Naive thymus-derived CD4-positive, alpha-beta T cell (primary cell): ENCODE measurements at places on chromosomes 6 and 20.

DNA sequence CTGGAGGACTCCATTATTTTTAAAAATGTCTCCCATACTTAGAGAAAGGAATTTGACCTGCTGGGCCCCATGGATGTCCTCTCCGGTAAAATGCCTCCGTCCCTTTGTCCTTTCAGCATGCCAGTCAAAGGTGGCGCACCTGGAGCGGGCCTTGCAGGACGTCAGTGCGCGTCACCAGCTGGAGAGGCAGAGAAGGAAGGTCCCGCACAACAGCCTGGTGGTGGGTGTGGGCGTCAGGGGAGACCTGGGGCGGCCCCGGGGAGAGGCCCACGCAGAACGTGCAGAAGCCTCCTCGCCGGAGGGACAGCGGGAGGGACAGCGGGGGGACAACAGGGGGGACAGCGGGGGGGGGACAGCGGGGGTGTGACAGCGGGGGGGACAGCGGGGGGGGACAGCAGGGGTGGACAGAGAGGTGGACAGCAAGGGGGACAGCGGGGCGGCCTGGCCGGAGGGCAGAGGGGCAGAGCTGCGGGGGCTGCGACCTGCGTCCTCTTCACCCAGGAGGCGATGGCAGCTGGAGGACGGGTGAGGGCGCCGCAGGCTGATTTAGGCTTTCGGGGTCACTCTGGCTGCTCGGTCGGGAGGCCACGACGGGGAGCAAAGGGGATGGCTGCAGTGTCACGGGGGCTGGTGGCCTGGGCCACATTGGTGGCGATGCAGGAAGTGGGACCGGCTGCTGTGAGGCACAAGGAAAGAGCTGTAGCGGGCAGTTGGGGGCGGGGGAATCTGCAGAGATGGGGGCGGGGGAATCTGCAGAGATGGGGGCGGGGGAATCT lies 859 bp upstream of the KIF25 start:
- DNase-seq: no peak

- DNase-seq: no peak
Measured at GRCh38 chr6:134289204-134289575, 28.7 kb downstream of the SGK1 start.

DNA sequence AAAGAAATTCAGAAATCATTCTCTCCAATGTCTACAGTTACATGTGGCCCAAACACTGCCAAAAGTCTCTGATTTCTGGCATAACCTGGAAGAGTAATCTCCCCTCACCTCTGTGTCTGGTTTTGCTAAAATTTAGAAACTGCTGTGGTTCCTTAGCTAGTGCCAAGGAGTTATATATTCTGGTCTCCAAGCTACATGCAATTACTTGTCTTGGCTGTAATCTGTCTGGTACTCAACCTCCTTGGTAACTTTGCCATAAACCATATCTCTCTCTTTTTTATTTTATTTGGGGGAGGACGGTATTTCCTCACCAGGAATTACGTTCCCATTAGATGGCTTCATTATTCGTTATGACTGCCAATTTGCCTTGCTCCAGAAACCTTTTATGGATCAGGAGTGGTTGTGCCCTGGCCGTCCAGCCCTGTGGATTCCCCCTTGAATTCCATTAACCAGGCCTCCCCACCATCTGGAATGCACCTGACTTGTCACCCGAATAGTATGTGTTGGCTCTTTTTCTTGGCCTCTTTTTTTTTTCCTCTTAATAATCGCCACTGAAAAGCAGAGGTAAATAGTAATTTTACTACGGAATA lies 400.0 kb downstream of the CD83 start:
- no peak for DNase-seq

GRCh38 chr20:54028276-54029011 lies 42.0 kb downstream of the BCAS1 start:
- DNase-seq: no peak

GRCh38 chr6:154261688-154262397 lies 94.8 kb downstream of the IPCEF1 start:
- no peak for DNase-seq

DNA sequence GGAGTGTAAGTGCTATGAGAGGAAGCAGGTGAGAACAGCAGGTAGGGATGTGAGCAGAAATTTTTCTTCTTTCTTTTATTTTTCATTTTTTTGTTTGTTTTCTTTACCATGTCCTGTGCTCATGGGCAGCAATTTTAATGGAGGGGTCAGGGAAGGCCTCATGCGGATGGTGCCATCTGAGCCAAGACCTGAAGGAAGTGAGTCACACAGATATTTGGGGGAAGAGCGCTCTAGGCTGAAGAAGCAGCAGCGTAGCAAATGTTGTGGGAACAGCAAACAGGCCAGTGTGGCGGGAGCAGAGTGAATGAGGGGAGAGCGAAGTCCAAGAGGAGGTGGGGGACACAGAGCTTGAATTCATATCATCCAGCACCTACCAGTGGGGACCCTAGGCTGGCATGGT lies 12.7 kb downstream of the SPDEF start:
- no peak for DNase-seq

GRCh38 chr6:99641270-99641669 lies 34.6 kb downstream of the PRDM13 start:
- DNase-seq: no peak

DNA sequence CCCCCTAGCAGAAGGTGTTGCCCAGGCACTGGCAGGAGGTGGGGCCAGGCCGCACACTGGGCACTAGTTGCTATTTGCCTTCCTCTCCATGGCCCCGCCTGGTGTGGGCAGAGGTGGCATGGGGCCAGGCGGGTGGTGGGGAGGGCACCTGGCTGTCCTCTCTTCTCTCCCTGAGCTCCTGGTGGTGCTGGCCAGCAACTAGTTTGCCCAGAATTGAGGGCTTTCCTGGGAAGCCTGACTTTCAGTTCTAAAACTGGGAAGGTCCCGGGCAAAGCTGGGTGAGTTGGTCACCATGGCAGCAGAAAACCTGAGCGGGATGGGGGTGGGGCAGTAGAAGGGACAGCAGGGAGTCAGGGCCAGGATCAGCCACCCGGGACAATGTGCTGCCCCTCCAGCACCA lies 48.2 kb downstream of the RBM38 start:
- no peak for DNase-seq

DNA sequence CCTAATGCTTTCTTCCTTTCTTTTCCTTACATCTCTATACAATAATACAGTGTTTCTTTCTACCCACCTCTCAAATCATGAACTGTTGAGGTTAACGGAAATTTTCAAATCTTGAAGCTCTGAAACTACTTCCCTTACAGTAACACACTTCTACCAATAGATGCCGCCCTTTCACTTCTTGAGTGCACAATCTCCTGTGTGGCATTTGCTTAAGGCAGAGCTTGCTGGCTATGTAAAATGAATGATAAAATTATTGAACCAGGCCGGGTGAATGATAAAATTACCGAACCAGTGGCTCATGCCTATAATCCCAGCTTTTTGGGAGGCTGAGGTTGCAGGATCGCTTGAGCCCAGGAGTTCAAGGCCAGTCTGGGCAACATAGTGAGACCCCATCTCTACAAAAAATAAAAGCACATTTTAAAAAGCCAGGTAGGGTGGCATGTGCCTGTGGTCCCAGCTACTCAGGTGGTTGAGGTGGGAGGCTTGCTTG lies 56.8 kb downstream of the KCNS1 start:
- no peak for DNase-seq

DNA sequence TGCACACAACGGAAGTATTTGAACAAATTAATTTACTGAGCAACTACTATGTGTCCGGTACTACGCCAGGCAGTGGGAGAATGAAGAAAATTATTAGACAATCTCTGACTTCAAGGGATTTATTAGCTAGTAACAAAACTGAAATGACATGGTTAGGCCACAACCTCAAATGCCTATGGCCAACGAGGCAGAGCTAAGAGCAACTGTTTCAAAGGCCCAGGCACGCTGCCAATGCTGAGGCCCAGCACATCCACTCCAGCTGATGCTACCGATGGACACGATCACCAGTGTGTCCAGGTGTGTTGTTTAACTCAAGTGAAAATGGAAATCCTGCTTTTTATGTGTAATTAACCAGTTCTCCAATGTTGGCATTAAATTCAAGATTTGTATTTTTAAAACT lies 420.9 kb downstream of the PRKN start:
- DNase-seq: no peak

DNA sequence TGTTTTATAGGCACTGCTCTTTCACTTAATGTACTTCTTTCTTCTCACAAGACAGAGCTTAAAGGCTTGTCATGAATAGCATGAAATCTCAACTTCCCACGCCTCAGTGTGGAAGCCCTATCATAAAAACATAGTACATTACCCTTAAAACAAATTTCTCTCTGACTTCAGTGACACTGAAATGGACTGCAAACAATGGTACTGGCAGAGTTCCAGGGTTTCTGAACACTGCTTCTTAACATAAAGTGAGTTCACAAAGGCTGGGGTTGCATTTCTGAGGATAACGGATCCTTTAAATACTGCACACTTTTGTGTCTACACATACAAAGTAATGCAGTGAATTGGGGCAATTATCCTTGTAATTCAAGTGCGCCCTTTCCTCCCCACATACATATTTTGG lies 32.3 kb upstream of the PLEKHG1 start:
- DNase-seq: no peak

- no peak for DNase-seq
Measured at GRCh38 chr6:129902681-129903080, 41.6 kb upstream of the TMEM244 start.

GRCh38 chr20:2652724-2653555 lies 508 bp downstream of the NOP56 start:
- no peak for DNase-seq

- no peak for DNase-seq
Measured at GRCh38 chr6:126959765-126960164, 158.7 kb upstream of the RSPO3 start.

DNA sequence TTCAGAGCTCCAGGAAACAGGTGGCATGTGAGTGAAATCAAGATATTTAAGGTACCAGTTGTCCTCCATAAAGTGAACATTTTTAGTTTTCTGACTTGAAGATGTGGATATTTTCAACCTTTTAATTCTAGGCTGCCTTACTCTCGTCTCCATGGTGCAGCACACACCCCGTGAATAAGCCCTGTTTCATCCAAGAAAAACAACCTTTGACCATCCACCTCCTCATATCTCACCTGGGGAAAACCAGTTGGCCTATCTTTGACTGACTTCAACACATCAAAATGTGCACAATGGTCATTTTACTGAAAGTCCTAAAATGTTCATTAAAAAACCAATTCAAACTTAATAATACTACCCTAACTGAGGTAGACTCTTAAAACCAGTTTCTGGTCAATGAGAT lies 73.8 kb upstream of the CD2AP start:
- DNase-seq: no peak

GRCh38 chr20:1332749-1333300 lies 3.9 kb upstream of the SDCBP2 start:
- DNase-seq: no peak

DNA sequence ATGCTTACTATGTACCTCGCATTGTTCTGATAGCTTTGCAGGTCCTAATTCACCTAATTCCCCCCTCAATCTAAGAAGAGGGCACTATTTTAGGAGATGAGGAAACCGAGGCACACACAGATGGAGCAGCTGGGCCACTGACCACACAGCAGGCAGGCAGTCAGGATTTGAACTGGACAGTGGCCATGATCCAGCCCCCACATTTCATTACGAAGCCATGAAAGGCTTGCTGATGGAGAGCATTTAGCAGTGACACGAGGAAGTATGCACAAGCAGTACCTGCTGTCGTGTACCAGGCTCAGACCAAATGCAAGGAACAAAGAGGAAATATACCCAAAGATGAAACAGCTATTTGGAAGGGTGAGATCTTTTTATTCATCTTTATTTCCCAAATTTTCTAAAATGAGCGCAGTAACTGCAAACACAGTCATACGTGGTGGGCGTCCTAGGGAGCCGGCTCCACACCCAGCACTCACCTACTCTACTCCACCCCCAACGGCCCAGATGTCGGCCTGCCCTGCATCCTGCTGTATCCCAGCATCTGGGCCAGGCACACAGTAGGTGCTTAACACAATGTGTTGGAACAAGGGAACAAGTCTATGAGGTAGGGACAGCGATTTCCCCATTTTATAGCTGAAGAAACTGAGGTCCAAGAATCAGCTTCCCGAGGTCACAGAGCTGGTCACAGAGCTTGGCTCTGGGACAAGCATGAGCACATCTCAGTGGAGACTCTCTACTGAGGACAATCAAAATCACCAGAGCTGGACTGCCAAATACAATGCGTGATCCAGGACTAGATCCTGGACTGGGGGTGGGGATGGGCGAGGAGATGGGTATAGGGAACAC lies 15.0 kb downstream of the PREX1 start:
- no peak for DNase-seq

- no peak for DNase-seq
Measured at GRCh38 chr6:69584913-69585729, 211.7 kb downstream of the LMBRD1 start.

- no peak for DNase-seq
Measured at GRCh38 chr6:128233531-128233930, 286.9 kb downstream of the PTPRK start.

GRCh38 chr6:44430326-44430725 lies 42.8 kb downstream of the CDC5L start:
- DNase-seq: no peak

DNA sequence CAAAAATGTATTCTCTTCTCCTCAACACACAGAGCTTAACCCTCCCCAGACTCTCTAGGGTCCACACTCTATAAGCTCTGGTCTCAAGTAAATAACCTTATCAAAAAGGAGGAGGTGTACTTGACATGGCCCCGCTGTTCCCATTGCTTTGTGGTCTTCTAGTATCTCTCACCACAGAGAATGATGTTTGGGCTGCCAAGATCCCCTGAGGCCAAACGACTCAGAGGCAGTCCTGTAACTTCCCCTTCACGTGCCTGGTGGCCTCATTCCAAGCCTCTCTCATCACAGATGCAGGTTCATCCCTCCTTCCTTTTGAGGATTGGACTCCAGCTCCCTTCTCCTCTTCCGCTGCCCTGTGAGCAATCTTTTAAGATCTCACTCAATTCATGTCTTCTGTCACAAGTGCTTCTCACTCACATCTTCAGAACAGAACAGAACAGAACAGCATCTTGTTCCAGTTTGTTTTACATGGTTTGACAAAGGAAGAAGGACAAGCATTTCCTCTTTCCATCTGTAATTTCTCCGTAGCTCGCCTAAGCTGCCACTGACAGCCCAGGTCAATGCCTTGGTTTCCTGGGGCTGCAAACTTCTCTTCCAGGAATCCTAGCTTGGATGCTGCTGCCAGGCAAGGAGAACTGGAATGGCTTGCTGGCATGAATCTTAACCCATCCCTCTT lies 541.5 kb downstream of the CD83 start:
- no peak for DNase-seq

GRCh38 chr6:132003516-132004178 lies 52.5 kb upstream of the CCN2 start:
- no peak for DNase-seq

DNA sequence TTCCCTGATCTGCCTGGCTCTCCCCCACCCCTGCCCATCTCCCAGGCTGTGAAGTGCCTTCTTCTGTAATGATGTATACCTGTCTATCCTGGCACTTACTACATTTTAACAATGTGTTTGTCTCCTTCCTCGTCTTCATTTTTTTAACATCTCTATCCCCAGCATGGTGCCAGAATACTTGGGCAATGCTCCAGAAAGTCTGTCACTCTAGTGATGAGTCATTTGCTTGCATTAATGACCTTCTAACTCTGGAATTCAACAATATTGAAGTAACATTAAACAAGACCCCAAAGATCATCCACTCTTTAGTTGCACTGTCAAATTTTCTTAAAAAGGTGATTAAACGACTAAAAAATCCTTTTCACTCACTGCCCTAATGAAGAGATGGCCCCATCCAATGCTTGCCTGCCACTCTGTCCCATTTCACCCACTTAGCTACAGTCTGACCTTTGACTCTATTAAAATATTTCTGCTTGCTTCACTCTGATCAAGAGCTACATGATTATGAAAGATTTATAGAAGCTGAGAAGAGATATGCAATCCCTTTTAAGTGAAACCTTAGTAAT lies 7.7 kb upstream of the KLHL31 start:
- no peak for DNase-seq
